Activated B cell treated with CpG ODN at 0.5 μM for 24 hours (primary cell): ENCODE measurements at places on chromosomes 7 and 10. TPM values are rescaled to one million over a fixed set of nuclear protein-coding genes. Genes with fewer than 3 reads are reported as not detected.

DNA sequence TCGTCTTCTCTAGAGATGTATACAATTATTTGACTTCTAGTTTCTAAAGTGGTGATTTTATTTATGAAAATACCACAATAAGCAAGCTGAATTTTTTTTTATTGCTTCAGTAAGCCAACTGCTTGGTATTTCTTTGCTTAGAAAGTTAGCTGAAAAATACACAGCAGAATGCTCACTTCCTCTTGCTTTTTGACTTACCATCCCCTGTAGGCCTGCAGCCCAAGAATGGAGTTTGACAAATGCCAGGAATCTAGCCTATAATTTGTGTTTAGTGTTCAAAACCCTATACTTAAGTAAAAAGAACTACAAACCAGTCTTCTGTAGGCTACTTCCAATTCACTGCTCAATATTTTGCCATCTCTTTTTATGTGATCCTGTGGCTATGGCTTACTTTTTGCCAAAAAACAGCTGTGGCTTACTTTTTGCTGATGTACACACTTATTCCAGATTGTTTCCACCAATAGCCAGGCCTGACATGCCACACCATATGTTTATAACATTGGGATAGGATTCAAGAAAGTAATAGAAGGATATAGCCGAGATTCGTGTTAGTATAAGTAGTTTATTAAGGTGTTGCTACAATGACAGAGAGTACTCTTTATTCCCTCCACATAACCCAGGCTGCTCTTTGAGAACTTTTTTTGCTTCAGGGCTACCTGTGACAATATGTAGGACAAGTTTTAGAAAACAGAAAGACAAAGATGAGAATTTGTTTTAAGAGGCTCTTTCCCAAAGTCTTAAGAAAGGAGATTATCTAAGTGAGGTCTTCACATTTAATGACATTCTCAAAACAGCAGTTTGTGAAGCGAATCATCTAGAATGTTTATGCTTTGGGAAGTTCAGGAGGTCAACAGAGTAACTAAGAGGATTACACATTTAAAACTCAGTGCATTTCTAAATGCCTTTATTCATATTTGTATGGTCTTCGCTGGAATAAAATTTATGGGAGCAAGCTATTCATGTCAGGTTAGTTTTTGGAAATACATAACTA is 263.9 kb upstream of the FZD1 start:
- DNase-seq, result no peak

DNA sequence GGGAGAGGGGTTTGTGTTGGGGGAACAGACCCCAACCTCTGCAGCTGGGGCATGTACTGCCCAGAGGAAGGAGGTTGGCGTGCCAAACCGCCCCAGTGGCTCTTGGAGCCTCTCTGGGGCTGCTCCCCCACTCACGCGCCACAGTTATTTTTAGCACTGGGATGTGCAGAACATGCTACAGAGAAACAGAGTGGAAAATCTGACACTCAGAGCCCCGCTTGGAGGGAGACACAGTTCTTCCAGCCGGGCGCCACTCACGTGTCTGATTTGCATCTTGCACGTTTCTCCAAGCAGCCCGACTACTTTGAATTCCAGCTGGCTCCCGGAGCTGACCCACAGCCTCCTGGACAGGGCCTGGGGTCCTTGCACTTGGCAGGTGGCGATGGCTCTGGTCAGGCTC is 182.0 kb downstream of the RPS24 start:
- no peak for DNase-seq

DNA sequence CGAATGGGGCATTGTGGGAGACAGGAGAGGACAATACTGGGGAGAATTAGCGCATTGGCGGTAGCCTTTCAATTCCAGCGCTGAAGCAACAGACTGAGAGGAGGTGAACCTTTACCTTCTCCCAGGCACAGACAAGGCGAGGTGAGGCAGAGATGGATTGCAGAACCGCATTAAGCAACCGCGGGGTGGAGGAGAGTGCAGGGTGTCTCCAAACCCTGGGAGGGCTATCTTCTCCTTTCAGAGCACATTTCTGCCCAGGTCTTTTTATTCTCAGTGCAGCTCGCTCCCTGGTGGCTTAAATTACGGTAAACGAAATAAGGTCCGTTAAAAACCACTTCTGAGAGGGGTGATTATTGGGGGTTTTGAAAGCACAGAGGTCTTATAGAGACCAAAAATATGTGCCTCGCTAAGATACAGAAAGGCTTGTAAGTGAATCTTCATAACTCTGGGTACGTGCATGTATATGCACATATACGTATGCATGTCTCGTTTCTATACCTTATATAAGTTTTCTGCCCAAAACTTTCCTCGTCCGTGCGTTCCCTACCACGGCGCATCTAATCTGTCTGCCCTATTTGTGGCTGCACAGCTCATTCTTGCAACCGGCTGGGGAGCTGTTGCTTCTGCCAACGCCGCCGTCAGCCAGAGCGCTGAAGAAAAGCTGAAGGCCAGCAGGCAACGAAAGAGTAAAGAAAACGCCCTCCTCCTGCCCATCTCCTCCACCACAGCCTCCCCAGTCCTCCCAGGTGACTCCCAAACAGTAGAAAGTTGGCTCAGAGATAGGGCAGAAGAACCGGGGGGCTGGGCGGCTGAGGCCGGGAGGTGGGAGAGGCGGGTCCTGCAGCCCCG is 895 bp upstream of the ZNF804B start:
- no peak for DNase-seq

DNA sequence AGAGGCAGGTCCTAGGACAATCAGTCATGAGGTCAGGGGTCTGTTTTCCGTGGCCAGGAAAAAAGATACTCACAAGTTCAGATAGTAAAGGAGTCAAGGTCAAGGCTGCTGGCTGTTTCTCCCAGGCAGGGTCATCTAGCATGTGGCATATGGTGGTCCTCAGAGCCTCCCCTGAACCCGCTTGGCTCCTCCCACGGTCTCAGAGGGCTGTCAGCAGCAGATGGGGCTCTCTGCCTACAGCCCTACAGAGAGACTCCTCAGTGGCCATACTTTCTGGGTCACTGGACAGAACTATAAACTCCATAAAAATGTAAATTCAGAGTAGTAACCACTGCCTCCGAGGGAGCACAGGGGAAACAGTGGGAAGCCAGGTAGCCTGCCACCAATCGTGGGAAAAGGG is 11.3 kb upstream of the DRGX start:
- no peak for DNase-seq

DNA sequence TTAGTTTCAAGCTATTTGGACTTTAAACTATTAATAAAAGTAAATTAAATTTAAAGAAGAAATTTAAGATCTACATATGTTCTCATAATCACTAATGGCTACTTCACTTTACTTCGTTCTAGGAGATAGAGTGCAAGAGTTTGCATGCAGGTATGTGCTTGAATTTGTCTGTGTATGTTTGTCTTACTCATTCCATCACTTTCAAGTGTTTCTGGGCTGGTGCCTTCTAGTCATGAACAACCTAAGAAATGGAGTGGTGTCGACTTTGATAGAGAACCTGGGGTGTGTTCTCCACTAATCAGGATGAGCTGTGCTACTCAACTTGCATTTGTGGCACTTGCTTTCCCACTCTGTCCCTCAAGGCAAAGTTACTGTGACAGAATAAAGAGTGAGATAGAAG is 169.9 kb downstream of the KCND2 start:
- no peak for DNase-seq

- no peak for DNase-seq
Measured at GRCh38 chr10:3397231-3397630, 224.6 kb upstream of the PITRM1 start.

DNA sequence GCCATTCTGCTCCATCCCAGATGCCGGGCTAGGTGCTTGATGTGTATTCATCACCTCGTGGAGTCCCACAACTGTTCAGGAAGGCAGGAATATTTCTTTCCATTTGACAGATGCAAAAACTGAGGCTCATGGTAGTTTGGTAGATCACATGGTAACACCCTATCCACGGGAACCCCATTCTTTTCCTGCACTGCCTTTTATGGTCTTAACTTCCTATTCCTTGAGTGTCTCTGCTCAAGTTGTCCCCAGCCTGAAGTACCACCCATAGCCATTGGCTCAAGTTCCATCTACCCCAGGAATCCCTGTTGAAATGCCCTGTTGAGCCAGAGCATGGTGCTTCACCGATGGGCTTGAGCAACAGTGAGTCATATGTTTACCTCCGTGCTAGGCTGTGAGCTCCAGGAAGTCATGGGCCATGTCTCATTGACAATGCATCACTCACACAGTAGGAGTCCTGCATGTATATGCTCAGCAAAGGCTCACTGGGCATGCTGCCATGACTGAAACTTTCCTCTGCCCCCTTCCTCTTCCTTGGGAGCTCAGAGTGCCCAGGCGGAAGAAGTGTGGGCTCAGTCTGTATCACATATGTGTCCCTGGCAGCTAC is 71.7 kb upstream of the ADAM12 start:
- no peak for DNase-seq

DNA sequence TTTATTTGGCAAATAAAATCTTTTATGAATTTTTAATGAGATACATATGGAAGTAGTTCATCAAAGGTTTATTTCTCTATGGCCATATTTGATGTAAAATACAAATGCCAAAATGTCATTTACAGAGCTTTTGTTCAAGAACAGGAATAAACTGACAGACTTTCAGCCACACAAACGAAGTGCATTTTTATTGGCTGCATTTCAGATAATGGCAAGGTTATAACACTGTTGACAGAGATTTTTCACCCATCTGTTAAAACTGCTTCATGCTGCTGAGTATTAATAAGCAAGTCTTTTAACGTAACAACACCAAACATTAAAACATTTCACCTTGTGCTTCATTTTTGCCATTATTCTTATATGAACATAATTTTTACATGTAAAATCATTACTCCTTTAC is 254.4 kb downstream of the ANKRD7 start:
- DNase-seq, result no peak

DNA sequence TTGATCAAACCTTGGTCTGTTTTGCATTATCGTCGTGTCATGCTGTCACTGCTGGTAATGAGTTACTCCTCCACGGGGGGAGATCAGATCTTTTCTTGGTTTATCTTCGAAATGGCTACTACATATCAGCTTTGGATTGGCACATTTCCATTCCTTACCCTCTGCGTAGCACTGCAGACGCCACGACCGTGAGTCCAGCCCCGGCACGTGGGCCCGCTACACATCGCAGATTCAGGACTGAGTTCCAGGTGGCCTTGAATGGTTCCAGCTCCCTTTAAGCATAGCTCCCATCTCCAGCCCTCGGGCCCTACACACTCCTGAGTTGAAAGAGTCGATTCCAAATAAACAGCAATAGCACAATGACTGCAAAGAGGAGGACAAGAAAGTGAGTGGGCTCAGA is 238.6 kb upstream of the PFKP start:
- no peak for DNase-seq

DNA sequence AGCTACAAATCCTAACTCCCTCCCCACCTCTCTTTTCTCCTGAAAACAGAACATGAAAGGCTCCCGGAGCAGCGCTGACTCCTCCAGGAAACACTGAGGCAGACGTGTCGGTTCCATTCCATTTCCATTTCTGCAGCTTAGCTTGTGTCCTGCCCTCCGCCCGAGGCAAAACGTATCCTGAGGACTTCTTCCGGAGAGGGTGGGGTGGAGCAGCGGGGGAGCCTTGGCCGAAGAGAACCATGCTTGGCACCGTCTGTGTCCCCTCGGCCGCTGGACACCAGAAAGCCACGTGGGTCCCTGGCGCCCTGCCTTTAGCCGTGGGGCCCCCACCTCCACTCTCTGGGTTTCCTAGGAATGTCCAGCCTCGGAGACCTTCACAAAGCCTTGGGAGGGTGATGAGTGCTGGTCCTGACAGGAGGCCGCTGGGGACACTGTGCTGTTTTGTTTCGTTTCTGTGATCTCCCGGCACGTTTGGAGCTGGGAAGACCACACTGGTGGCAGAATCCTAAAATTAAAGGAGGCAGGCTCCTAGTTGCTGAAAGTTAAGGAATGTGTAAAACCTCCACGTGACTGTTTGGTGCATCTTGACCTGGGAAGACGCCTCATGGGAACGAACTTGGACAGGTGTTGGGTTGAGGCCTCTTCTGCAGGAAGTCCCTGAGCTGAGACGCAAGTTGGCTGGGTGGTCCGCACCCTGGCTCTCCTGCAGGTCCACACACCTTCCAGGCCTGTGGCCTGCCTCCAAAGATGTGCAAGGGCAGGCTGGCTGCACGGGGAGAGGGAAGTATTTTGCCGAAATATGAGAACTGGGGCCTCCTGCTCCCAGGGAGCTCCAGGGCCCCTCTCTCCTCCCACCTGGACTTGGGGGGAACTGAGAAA is 30.4 kb downstream of the PFKFB3 start:
- no peak for DNase-seq

- DNase-seq, result no peak
Measured at GRCh38 chr7:40599836-40600235, 465.0 kb downstream of the SUGCT start.

DNA sequence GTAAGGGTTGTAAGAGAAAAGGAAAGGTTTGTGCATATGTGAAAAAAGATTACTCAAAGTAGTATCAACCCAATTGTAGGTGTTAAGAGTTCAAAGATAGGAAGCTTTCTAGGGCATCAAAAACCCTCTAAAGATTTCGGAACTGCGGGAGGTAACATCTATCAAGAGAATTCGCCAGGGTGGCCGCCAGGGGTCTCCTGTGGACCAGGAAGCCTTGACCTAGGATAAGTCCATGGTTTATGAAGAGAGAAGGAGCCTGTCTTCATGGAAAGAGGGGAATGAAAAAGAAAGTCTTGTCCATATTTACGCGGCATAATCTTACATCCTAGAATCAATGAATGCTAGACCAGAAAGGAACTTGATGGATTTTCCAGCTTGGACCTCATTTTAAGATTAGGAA is 140.7 kb upstream of the CALCR start:
- peak; percentile 14 for DNase-seq

GRCh38 chr7:124250297-124251034 is 217.6 kb upstream of the TMEM229A start:
- DNase-seq, result no peak

GRCh38 chr10:112587729-112588128 is 140.7 kb downstream of the VTI1A start:
- DNase-seq, result no peak

GRCh38 chr10:127612-128432 is 7.4 kb upstream of the ZMYND11 start:
- no peak for DNase-seq

GRCh38 chr7:103124429-103124979 is 24.4 kb downstream of the NAPEPLD start:
- no peak for DNase-seq

DNA sequence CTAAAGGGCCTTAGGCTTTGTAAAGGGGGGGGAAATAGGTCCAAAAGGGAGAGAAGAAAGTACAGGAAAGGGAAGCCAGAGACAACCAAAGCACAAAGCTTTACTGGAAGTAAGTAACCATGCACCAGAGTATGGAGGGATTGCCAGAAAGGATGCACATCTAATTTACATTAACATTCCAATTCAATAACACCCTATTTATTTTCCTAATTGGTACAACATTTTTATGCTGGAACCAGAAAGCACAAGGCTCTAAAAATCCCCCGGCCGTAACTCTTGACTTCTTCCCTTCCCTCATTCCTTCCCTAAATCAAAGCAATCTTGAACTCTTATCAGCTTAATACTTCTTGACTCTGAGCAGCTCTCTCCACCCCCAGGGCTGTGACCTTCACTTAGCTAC is 400.0 kb upstream of the CELF2 start:
- no peak for DNase-seq

The TAS2R3 gene
- 2.8 and 3.3 TPM in 2 replicates for total RNA-seq

The ANXA8L1 gene
- not detected in 2 replicates for total RNA-seq

The SLC26A5 gene
- total RNA-seq, result not detected in 2 replicates

The HERPUD2 gene
- 26.2 and 31.5 TPM in 2 replicates for total RNA-seq

The ELFN1 gene
- total RNA-seq, result not detected in 2 replicates

The CTNNA3 gene
- total RNA-seq, result not detected in 2 replicates

The TMUB1 gene
- 40.5 and 43.5 TPM in 2 replicates for total RNA-seq

The UBTD1 gene
- 0.91 and 1.0 TPM in 2 replicates for total RNA-seq

The UCMA gene
- not detected in 2 replicates for total RNA-seq

The PILRA gene
- total RNA-seq, result 2.1 and 2.2 TPM in 2 replicates

The NPC1L1 gene
- not detected in 2 replicates for total RNA-seq

The ZNF777 gene
- total RNA-seq, result 14.0 and 16.2 TPM in 2 replicates

The CALHM1 gene
- total RNA-seq, result 0.40 and 0.42 TPM in 2 replicates

The CXCL12 gene
- total RNA-seq, result not detected in 2 replicates

The IGF2BP3 gene
- total RNA-seq, result 7.4 and 10.3 TPM in 2 replicates

The LIPM gene
- not detected in 2 replicates for total RNA-seq
